Mucosa of gallbladder (tissue), 1 donor: ENCODE measurements at places on chromosomes 4 and X. TPM values are rescaled to one million over a fixed set of nuclear protein-coding genes. Genes with fewer than 3 reads are reported as not detected.
A peak's percentile ranks its signal among the peaks of the same experiment; 100 is the strongest.

DNA sequence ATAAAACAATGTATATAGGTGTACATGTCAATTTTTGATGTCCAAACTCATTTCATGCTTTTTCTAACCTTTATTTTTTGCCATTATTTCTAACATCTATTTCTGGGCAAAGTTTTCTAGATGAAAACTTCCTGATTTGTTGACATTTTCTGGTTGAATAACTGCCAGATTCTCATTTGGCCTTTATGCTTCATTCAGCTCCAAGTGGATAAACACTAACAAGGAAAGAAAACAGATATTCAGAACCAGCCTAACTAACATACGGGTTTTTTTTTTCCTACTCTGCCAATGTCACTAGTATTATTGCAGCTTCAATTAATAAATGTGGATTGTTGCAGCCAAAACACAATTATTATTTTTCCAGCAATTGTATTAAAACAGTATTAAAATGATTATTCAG is 50.9 kb upstream of the RAP1GDS1 start:
- no peak for DNase-seq

DNA sequence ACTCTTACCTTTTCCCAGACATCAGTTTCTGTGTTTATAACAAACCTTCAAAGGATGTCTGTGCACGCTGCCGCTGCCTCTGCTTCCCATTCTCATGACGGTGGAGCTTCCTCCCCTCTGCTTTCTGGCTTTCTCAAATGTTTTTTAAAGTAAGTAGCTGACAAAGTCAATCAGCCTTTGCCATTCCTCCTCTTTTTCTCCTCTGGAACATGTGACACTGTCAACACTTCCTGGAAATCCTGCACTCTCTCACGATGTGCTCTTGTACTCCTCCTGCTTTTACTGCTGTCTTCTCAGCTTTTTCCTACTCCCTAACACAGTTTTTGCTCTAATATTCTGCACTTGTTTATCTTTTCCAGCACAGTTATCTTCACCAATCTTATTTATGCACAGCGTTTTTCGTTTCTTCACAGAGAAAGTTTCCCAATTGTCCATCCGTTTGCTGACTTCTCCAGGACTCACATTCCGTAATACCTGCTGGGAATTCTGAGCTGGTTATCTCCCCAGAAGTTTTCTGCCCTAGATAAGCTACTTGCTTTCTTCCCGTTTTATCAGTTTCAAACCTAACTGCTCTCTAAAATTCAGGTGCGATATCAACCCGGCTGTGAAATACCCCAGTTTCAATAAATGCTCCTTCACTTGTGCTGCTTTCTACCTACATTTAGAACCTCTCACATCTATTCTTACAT is 465.6 kb upstream of the AGA start:
- DNase-seq = peak; percentile 12

- no peak for DNase-seq
These were observed 40.3 kb upstream of the ATXN3L start for GRCh38 chrX:13360146-13360545.

TRIML1 gene
- total RNA-seq = not detected

GRCh38 chrX:150482537-150483206 is 85.7 kb upstream of the MTM1 start:
- no peak for DNase-seq

ENPEP gene
- 1.8 TPM for total RNA-seq
